ENCODE measurements at places on chromosomes 12 and 14. TPM values are rescaled to one million over a fixed set of nuclear protein-coding genes. Genes with fewer than 3 reads are reported as not detected.

The TMTC1 gene
- total RNA-seq: 0.49 TPM

DNA sequence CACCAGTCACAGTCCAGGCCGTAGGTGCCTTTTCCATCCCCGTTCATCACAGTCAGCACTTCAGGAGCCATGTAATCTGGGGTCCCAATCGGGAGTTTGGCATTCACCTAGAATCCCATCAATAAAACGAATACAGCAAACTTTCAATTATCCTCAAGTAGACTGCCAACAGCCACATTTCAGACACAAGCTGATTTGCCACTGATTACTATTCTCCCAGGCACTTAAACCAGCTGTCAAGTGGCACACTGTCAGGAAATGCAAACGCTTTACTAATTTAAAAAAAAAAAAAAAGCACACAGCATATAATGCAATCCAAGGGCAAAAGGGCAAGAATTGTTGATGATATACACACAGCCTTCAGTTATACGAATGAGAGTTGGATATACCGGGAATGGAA, 51.9 kb downstream of the CIT start:
- peaks cover 46% of the 10 kb centered on the region for H3K36me3 ChIP-seq
- no peak for DNase-seq
- H3K4me1 ChIP-seq: peaks cover 2% of the 10 kb centered on the region
- H3K27me3 ChIP-seq: no peaks in the 10 kb centered on the region
- H3K4me3 ChIP-seq: no peak overlapping the region

The BCL2L14 gene
- total RNA-seq: 14.2 TPM

- no peaks in the 10 kb centered on the region for H3K4me1 ChIP-seq
- peaks cover 38% of the 10 kb centered on the region for H3K27me3 ChIP-seq
- no peaks in the 10 kb centered on the region for H3K36me3 ChIP-seq
- DNase-seq: no peak
Observed at GRCh38 chr14:96661244-96661969, 135.8 kb upstream of the VRK1 start.

GRCh38 chr12:31368666-31369361, 42.9 kb upstream of the SINHCAF start:
- H3K4me3 ChIP-seq: no peak overlapping the region
- H3K36me3 ChIP-seq: no peaks in the 10 kb centered on the region
- no peak for DNase-seq
- H3K27ac ChIP-seq: no peak overlapping the region
- H3K4me1 ChIP-seq: peaks cover under 1% of the 10 kb centered on the region

GRCh38 chr12:24718617-24719016, 230.3 kb downstream of the BCAT1 start:
- no peaks in the 10 kb centered on the region for H3K27me3 ChIP-seq
- H3K36me3 ChIP-seq: no peaks in the 10 kb centered on the region
- no peak for DNase-seq
- H3K4me3 ChIP-seq: peak overlapping the region; percentile 15

The FOXN4 gene
- total RNA-seq: not detected

Measured in activated CD4-positive, alpha-beta T cell treated with anti-CD3 and anti-CD28 coated beads, Interleukin-2, amount 10 ng/mL, durations not matched to agents 24 days and 14 days (primary cell).